Activated CD4-positive, alpha-beta T cell treated with anti-CD3 and anti-CD28 coated beads for 4 hours (primary cell): ENCODE measurements at places on chromosomes 4 and X.

DNA sequence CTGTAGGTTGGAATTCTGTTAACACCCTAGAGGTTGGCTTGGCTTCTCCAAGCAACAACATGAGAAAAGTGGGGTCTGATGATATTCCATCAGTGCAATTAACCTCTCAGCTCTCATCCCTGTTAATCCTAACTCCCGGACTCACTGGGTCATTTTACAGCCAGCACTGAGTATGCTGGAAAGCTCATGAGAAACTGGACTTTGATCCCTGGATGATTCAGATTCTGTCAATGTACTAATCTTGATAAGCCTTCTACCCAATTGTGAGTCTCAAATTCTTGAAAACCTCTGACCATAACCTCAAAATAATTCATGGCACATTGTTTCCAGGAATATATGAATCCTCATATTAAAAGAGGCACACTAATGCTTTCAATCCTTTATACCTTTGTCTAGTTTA, 244.3 kb upstream of the DCAF8L1 start:
- no peak for DNase-seq

DNA sequence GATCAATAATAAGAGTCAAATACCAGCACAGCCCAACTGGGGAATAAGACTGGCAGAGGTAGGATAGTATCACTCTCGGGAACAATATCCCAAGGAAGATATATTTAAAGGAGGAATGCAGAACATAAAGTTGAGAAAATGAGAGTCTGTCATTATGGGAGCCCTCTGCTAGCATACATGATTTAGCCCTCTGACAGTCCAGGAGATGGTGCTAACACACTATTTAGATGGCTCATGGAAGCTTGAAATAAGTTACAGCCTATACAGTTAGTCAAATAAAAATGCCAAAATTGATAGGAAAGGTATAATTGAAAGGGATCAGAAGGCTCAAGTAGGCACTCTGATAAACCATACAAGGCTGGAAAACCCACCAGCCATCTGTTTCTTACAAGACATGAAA, 201.0 kb upstream of the NEIL3 start:
- DNase-seq, result no peak

DNA sequence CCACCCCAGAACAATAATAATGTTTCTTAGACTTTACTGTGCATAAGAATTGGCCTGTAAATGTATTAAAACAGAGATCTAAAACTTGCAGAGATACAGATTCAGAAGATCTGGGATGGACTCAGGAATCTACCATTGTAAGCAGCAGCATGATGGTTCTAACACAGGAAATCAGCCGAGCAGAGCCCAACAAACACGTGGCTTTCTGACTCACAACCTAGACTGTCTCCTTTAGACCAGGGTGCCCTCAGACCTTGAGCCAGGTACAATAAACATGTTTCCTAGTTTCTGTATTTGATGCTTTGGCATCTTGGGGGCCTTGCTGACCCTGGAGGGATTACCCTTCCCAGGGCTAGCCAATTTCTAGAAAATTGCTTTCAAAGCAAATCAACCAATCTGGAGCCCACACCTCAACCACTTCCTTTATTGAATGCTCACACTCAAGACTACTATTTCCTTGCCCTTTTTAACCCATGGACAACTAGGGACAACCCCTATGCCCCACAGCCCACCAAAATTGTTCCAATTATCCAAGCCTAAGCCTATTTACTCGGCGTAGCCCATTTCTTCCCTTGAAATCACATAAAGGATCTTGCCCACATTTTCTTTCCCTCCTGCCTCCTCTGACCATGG, 80.5 kb downstream of the TBC1D9 start:
- no peak for DNase-seq

DNA sequence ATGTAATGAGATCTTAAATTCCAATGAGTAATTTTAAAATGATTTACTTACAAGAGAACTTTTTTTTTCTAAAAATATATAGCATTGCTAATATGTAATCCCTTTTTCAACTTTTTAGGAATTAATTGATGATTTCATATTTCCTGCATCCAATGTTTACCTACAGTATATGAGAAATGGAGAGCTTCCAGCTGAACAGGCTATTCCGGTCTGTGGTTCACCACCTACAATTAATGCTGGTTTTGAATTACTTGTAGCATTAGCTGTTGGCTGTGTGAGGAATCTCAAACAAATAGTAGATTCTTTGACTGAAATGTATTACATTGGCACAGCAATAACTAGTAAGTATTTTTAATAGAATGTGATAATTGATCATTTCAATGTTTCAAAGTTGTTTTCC, 113.2 kb downstream of the USP9X start:
- no peak for DNase-seq

GRCh38 chrX:30865015-30865414, 24.0 kb downstream of the TAB3 start:
- DNase-seq, result no peak

- DNase-seq, result no peak
Measured at GRCh38 chrX:150765782-150766350, 72.7 kb downstream of the MTMR1 start.

- peak; percentile 46 for DNase-seq
Measured at GRCh38 chr4:40924096-40924792, 174.5 kb downstream of the NSUN7 start.

- DNase-seq, result no peak
Measured at GRCh38 chr4:137740141-137740540, 207.8 kb upstream of the PCDH18 start.

DNA sequence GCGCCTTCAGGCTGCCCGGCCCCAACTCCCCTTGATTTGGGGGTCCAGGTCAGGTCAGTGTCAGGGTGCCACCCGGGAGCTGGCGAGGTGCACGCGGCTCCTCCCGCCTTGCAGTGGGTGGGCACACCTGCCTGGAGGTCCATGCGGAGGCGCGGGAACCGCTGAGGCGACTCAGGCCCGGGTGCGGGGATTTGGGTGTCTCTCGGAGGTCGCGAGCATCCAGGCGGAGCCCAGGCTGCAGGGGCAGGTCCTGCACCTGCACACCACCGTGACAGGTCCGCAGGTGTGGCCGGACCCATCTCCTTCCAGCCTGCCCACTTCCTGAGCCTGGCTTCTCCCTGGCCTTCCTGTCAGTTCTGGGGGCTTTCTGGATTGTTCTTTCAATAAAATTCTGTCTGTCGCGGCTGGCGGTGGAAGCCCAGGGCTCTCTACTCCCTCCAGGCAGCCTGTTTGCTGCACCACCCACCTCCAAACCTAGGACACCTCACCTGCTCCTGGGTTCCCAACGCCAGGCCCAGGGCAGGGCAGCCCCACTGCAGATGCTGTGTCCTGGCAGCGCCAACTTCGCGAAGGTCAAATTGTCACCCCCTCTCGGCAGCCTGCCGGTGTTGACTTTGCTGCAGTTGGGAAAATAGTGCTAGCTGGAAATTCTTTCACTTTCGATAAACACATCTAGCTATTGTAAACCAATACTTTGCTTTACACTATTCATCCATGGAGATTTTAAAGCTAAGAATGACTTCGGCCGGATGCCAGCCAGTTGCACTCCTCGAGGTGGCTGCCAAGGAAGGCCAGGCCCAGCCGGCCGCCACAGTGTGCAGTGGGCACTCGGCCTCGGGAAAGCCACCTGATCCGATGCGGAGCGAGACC, 35.9 kb downstream of the FGFRL1 start:
- no peak for DNase-seq

DNA sequence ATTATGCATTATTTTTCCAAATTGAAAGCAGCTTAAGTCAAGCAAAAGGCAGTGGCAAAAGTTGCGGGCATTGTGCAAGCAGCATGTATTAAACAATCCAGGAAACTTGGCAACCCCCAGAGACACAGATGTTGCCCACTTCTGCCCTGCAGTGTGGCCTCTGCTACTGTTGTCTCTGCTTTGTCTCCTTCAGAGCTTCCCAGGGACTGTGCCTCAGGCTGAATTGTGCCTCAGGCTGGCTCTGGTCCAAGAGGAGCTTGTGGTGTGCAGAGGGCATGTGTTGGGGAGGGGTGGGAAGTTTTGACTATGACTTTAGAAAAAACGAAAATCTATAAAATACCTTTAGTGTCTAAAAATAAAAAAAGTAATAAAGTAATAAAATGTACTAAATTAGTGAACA, 201.4 kb downstream of the CCSER1 start:
- DNase-seq, result no peak

GRCh38 chrX:137043736-137044135, 9.9 kb upstream of the GPR101 start:
- DNase-seq, result no peak

GRCh38 chr4:152258804-152259708, 276.8 kb downstream of the FBXW7 start:
- no peak for DNase-seq

GRCh38 chrX:10492250-10492649, 128.1 kb downstream of the MID1 start:
- DNase-seq, result no peak

DNA sequence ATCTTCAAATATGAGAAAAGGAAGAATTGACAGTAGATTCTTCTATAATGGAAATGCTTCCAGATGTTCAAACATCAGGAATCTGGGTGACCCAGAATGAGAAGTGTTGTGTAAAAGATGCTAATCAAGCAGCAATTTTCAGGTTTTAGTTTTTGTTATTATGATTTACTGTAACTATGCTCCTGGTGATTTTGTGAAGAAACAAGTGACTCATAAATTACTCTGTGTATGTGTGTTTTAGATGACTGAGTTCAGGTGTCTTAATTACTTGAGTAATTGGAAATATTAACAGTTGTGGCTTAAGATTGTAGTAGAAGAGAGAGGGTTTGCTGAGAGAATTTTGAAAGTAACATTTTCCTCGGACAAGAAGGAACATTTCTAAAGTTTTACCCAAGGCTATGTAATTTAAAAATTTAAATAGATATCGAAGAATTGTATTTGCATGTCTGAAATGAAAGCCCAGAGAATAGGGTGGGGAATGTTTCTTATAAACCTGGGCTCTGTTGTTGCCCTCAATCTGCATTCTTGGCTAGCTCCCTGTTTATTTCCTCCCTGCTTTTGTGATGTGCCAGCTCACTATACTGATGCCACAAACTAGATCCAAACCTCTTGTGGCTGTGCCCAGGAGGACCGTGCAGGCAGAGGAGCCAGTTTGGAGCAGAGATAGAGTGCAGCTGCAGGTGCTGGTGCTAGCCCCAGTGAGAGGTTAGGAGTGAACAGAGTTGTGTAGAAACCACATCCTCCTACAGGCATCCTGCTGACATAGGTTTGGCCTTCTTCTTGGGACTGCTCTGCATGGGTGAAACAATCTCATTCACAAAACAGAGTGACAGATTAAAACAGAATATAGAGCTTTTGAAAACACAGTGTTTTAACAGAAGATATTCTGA, 25.4 kb upstream of the TNIP3 start:
- peak; percentile 47 for DNase-seq

- DNase-seq, result no peak
Measured at GRCh38 chrX:52359614-52360232, 9.1 kb upstream of the XAGE2 start.

DNA sequence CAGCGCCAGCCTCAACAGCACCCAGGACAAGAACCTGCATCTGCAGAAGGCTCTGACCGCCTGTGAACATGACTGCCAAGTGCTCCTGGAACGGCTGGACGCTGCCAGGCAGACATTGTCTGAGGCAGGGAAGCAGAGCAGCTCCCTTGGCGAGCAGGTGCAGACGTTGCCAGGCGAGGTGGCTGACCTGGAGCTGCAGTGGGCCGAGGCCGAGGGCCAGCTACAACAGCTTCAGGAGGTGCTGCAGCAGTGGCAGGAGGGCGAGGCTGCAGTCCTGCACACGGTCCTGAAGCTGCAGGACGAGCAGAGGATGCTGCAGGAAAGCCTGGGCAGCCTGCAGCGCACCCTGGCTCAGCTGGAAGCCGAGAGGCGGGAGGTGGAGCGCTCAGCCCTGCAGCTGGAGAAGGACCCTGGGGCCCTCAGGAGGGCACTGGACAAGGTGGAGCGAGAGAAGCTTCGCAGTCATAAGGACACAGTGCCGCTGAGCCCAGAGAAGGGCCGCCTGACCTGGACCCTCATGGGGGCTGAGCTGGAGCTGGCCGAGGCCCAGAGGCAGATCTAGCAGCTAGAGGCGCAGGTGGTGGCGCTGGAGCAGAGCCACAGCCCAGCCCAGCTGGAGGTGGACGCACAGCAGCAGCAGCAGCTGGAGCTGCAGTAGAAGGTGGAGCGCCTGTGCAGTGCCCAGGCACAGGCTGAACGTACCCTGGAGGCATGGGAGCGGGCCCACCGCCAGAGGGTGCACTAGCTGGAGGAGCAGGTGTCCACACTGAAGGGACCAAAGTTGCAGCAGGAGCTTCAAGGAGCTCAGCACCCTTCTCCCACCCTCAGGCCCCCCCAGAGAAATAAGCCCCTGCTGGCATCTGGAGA, 16.4 kb downstream of the SMIM10L2A start:
- no peak for DNase-seq

- no peak for DNase-seq
Measured at GRCh38 chr4:64079316-64079715, 329.9 kb downstream of the TECRL start.

- no peak for DNase-seq
Measured at GRCh38 chr4:105122350-105122749, 24.3 kb upstream of the TET2 start.

GRCh38 chr4:147049946-147050345, 104.3 kb upstream of the TTC29 start:
- DNase-seq, result no peak

GRCh38 chr4:167079762-167080161, 154.5 kb downstream of the SPOCK3 start:
- DNase-seq, result no peak

GRCh38 chrX:114959729-114960128, 57.7 kb downstream of the IL13RA2 start:
- DNase-seq, result no peak

GRCh38 chr4:102809190-102809589, 18.2 kb downstream of the UBE2D3 start:
- no peak for DNase-seq

DNA sequence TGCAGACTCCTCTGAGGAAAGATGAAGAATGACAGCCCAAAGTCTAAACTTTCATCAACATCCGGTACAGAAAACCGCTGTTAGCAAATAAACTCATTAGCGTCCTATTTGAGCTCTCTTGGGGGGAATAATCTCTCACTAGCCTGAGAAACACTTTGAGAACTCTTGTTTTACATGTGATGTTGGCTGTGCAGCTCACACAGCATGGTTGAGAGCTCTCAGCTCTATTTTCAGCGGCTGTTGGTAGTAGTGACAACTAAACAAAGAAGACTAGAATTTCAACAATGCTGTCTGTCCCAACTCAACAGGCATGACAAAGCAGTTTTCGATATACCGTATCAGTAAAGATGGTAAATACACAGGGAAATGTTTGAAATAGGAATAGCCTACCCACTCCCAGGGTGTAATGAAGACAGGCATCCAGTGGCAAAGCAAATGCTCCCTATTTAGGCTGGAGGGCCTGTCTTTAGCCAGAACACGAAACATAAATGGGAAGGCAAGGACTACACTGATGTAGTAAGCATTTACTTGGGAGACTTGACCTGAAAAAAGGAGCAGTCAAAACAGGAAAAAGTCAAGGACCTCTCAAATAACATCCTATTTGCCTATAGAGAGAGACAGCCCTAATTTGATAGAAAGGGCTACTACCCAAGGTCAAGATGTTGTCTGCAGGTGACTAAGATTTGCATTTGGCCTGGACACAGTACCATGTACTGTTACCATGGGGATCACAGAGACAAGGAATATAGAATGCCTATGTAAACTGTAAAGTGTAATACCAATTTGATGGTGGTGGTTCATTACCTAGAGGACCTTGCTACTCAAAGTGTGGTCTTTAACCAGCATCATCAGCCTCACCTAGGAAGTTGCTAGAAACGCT, 60.4 kb downstream of the PPEF2 start:
- DNase-seq, result no peak
